ENCODE measurements at places on chromosomes 11 and 22.

- no peak for DNase-seq
Observed at GRCh38 chr22:25050566-25050965, 98.0 kb downstream of the KIAA1671 start.

DNA sequence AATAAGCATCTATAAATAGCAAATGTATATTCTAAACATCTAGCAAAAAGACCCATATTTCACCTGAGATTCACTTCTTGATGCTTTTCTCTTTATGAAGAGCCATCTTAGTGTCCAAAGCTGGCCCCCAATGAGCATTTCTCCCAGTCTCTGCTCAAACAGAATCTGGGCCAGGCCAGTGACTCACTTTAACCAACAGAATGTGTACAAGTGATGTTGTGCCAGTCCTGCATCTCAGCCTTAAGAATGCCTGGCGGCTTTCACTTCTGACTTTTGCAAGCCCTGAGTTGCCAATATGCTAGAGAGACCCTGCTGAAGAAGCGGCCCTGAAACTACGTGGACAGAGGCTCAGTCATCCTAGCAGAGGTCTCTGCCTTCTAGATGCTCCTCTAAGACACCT lies 6.9 kb upstream of the COPB1 start:
- no peak for DNase-seq

- DNase-seq = peak; percentile 67
Observed at GRCh38 chr22:50030297-50031188, 18.0 kb upstream of the IL17REL start.

DNA sequence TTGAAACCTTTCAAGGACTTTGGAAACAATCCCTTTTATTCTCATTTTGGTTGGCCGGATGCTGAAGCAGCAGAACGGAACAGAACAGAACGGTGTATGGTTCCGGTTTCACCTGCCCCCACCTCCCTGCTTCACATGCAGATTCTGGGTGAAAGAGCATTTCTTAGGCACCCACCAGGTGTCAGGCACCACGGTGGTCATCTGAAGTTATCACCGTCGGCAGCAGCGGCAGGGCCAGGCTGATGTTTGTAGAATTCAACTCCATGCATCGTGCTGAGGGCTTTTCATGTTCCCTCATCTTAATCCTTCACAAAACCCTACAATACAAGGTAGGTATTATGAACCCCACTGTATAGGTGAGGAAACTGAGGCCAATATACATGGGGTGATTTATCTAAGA lies 13.6 kb upstream of the PHF21B start:
- no peak for DNase-seq

- no peak for DNase-seq
Observed at GRCh38 chr11:2297623-2298030, 4.1 kb downstream of the C11orf21 start.

Measured in NCI-H2107 (cell line).